Activated CD4-positive, alpha-beta T cell treated with anti-CD3 and anti-CD28 coated beads, Interleukin-2, amount 10 ng/mL, durations not matched to agents 7 days and 5 days (primary cell): ENCODE measurements at places on chromosomes 3 and 15.

DNA sequence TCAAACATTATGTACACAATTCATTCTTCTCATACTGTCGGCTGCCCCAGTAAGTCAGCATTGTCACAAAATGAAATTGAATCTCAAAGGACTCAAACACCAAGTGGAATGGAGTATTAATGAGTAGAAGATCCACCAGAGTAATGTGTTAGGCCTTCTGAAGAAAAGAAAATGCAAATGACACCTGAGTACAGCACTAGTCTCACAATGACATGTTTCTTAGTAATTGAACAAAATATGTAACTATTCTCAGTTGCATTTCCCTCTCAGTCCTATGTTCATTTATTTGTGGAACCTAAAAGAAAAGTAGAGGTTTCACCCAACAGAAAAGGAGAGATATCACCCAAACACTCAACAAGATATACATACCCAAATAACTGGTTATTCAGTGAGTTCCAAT lies 283.9 kb upstream of the THBS1 start:
- no peak for DNase-seq

DNA sequence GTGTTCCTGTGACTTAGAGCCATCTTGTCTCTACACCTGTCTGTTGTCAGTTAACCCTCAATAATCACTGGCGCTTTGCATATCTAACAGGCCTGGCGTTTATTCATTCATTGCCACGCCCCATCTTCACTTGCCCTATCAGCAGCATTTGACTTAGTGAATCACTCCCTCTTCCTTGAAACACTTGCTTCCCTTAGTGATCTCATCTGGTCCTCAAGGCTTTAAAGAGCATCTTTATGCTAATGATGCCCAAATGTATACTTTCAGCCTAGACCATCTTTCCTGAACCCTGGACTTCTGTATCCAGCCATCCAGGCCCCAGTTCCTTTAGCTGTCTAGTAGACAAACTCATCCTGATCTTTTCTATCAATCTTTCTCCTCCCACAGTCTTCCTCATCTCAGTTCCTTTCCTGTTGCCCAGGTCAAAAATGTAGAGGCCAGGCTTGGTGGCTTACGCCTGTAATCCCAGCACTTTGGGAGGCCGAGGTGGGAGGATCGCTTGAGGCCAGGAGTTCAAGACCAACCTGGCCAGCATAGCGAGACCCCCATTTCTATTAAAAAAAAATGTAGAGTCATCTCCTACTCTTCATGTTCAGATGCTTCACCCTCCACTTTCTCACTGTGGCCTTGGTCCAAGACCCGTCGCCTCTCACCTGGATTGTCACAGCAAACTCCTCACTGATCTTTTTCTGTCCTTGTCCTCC lies 1.4 kb upstream of the IGDCC4 start:
- no peak for DNase-seq

GRCh38 chr3:162998205-162998604 lies 1501.6 kb downstream of the OTOL1 start:
- DNase-seq = no peak

GRCh38 chr3:127273206-127273605 lies 14.6 kb downstream of the PRR20G start:
- DNase-seq = no peak

GRCh38 chr3:186925826-186926225 lies 4.5 kb upstream of the ST6GAL1 start:
- DNase-seq = no peak
